ENCODE measurements at places on chromosomes 6 and 20. TPM values are rescaled to one million over a fixed set of nuclear protein-coding genes. Genes with fewer than 3 reads are reported as not detected.

RPL7L1 gene
- 35.5 TPM for polyA plus RNA-seq

SMPD2 gene
- 9.5 TPM for polyA plus RNA-seq

BMP2 gene
- polyA plus RNA-seq = not detected

LKAAEAR1 gene
- 0.61 TPM for polyA plus RNA-seq

PTCRA gene
- polyA plus RNA-seq = not detected

SIGLEC1 gene
- 25.0 TPM for polyA plus RNA-seq

ADGRG6 gene
- polyA plus RNA-seq = not detected

RNF39 gene
- polyA plus RNA-seq = not detected

PDRG1 gene
- 4.4 TPM for polyA plus RNA-seq

EYS gene
- 0.03 TPM for polyA plus RNA-seq

ENPP1 gene
- not detected for polyA plus RNA-seq

TTLL9 gene
- polyA plus RNA-seq = not detected

SLC17A9 gene
- 25.5 TPM for polyA plus RNA-seq

PRELID3B gene
- polyA plus RNA-seq = 16.9 TPM

FGD2 gene
- polyA plus RNA-seq = 25.3 TPM

ARMH2 gene
- 0.71 TPM for polyA plus RNA-seq

- DNase-seq = no peak
These were observed 58.5 kb upstream of the B3GAT2 start for GRCh38 chr6:71015392-71015791.

DNA sequence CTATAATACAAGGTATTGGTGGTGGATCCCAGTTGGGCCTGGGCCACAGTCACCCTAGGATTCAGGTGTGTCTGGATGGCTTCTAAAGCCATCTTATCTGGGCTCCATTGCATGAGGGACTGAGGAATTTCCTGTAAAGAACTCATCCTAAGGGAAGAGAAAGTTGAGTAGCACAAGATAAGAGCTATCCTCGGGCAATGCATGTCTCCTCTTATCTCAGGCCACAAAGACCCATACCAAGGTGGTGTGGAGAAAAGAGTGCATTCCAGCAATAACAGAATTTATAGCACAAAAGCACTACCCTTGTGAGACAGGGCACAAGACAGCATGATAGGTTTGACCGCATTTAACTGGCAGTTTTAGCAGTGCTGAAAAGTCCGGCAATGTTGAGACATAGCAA, 14.3 kb upstream of the MTRF1L start:
- no peak for DNase-seq

- no peak for DNase-seq
These were observed 65.6 kb downstream of the ADNP start for GRCh38 chr20:50865591-50865990.

DNA sequence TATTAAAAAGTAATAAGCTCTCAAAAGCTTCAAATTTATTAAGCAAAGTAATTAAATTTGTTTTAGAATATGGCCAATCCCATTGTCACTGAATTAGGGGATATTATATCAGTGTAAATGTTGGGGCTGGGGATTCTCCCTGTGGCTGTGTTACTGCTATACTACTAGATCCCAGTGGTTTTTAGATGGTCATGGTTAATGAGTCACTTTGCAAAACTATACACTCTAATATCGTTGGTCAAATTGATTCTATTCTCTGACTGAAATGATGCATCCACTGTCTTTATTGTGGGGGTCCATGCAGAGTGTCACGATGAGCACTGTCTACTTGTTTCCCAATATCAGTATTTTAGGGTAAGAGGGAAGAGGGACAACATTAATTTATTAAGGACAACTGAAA, 336.9 kb upstream of the PREP start:
- DNase-seq = no peak

DNA sequence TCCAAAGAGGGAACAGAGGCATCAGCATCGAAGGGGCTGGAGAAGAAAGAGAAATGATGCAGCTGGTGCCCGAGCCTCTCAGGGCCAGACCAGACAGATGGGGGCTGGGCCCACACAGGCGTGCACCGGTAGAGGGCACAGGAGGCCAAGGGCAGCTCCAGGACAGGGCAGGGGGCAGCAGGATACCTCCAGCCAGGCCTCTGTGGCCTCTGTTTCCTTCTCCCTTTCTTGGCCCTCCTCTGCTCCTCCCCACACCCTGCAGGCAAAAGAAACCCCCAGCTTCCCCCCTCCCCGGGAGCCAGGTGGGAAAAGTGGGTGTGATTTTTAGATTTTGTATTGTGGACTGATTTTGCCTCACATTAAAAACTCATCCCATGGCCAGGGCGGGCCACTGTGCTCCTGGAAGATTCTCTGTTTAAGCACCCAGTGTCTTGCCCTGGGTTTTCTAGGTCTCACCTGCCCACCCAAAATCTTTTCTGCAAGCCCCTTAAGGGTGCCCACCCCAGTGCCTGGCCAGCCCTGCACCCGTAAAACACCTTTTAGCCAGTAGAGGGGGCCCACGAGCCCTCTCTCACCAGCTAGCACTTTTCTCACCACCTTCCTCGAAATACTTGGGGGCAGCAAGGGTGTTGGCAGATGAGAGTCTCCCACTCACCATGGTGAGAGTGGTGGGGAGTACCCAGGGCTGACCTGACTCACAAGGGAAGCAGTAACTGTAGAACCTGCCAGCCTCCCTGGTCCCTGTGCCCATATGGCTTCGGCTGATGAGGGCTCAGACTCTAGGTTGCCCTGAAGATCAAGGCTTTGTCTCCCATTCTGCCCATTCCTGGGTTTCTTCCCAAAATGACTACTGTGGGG, 35.7 kb upstream of the ID1 start:
- DNase-seq = peak; percentile 45

GRCh38 chr20:620246-620645, 10.1 kb upstream of the TCF15 start:
- DNase-seq = no peak

DNA sequence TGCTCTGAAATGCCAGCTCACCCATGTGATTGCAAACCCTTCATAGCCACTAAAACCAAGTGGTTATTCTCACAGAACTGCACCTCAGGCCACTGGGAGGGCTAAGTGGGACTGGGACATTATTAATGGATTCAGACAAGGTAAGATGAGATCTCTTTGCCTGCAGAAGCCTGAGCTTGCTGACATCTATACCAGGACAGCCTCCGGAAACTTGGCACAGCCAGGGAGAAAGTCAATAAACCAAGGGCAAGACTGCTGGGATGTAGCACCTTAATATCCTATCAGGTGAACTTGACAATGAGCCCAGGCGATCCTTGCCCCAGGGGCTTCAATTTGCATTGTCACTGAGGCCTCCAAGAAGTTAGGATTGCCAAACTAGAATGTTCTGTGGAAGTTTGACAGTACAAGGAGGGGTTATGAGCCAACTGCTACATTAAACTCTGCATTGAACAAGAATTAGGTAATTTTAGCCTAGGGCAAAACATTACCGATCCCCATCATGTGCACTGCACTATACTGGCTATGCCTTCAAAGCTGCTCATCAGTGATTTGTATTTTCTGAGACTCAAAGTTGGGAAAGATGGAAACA, 60.1 kb upstream of the RALGAPA2 start:
- no peak for DNase-seq

DNA sequence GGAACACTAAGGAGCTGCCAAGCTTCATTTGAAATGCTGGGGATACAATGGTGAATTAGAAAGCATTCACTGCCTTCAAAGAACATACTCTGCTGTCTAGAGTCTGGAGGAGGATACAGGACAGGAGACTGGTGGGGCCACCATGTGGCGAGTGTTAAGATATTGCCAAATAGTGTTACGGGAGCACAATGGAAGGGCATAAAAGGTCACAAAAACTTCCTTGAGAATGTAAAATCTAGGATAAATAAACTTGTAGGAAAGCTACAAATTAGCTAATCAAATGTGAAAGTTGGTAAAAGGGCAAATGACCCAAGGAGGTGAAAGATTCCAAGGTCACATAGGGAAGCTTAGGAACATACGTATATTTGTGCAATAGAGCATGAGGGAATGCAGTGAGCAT, 271.7 kb downstream of the RFPL4B start:
- no peak for DNase-seq

- peak; percentile 86 for DNase-seq
These were observed 123.8 kb upstream of the AKIRIN2 start for GRCh38 chr6:87825821-87826221.

- DNase-seq = peak; percentile 28
These were observed 17.2 kb downstream of the ABT1 start for GRCh38 chr6:26613689-26614683.

GRCh38 chr6:109075934-109076333, 18.7 kb downstream of the SESN1 start:
- DNase-seq = no peak

GRCh38 chr6:141354191-141354955, 778.4 kb upstream of the GJE1 start:
- DNase-seq = no peak

DNA sequence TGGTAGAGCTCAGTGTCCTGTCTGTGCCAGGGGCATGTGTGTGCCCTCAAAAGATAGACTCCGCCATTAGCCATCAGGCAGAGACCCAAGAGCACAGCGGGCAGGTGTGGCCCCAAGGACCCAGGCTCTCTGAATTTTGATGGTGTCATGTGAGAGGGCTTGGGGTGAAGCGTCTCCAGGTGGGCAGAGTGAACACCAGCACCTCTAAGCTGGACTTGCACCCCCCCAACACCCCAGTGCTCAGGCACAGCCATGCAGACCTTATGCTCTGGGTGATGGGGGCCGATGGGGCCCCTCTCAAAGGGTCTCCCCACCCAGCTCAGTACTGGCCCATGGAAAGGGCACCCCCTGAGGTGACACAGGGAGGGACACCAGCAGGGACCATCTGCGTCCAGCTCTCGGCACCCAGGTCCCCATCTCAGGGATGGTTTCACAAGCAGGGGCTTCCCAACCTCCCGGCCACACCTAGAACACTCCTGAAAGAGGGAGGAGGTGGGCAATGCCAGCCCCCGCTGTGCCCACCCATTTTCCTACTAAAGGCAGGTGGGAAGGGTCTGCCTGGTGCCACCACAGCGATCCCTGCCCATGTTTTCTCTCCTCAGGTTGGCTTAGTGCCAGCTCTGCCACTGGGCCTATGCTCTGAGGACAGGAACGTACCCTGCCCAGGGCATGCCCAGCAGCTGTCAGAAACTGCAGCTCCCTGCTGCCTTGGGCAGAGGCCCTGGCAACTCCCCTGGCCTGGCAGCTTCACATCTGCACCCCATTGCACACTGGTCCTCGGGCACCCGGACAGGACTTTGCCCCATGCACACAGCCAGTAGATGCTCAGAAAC, 3.5 kb downstream of the CST7 start:
- DNase-seq = no peak

- no peak for DNase-seq
These were observed 37.1 kb downstream of the SLC22A23 start for GRCh38 chr6:3419624-3420272.

- no peak for DNase-seq
These were observed 38.0 kb upstream of the NR2E1 start for GRCh38 chr6:108127826-108128225.

GRCh38 chr6:139296927-139297326, 5.1 kb upstream of the TXLNB start:
- peak; percentile 52 for DNase-seq

DNA sequence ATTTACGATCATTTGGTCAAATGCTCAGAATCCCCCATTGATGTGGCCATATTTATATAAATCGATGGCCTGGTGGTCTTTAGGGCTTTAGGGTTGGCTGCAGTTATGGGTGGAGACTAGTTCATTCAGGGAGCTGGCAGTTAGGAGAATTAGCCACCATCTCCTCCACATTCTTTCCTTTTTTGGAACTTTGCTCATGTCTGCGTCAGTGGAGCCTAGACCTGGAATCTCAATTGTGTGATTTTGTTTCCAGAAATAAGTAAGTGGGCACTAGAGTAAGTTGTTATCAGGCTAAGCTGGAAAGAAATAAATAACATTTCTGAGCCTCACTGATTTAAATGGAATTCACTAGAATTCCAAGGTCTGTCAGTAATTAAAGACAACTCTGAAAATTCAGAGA, 29.0 kb upstream of the ELOVL5 start:
- DNase-seq = no peak

DNA sequence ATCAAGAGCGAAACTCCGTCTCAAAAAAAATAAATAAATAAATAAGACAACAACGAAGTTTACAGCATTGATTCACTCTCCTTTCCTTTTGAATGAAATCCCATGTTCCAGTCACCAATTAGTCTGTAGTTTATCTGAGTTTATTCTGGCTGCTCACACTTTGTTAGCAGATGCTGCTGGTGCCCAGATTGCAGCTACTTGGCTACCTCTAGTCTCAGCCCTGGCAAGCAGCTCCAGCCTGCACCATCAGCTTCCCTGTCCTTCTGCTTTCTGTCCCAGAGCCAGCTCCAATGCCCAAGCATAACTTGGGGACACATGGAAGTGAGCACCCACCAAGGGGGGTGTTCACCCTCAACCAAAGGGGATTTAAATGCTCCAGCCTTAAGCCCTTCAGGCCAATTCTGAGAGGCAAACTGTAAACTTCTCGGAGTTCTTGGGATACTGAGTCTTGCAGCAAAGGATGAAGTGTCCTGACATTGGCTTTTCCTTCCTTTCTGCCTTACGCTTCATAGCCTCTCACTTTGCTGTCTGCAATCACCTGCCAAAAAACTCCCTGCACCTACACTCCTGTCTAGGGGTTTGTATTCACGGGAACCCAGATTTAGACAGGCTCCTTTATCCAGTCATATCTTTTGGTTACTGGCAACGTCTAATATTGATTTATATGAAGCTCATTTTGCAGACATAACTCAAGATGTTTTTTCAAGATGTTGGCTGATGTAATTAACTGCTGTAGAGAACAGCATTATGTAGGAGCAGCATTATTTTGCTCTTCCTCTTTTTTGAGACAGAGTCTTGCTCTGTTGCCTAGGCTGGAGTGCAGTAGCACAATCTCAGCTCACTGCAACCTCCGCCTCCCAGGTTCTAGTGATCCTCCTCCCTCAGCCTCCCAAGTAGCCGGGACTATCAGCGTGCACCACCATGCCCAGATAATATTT, 9.8 kb upstream of the TASP1 start:
- no peak for DNase-seq

Measured in CD14-positive monocyte (primary cell).